ENCODE measurements at places on chromosomes 11 and 22.

DNA sequence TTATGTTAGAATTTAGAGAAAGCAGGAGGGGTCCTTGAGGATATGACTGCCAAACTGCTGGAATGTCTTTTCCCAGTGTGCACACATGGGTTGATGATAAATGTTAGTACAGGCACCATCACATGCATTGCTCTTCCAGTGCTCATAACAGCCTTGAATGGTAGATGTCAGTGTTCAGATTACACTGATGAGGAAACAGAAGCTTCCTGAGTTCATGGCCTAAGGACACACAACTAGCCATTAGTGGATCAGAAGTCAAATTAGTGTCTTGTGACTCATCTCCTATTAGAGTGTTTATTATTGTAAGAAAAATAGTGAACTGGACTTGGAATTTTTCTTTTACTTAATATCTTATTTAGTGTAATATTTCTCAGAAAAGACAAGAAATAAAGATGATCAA lies 241.5 kb downstream of the DDX10 start:
- no peak for DNase-seq

- DNase-seq: no peak
Measured at GRCh38 chr11:60788401-60789125, 3.4 kb downstream of the MS4A10 start.

- DNase-seq: peak; percentile 25
Measured at GRCh38 chr22:50247748-50248147, 2.9 kb upstream of the TUBGCP6 start.

DNA sequence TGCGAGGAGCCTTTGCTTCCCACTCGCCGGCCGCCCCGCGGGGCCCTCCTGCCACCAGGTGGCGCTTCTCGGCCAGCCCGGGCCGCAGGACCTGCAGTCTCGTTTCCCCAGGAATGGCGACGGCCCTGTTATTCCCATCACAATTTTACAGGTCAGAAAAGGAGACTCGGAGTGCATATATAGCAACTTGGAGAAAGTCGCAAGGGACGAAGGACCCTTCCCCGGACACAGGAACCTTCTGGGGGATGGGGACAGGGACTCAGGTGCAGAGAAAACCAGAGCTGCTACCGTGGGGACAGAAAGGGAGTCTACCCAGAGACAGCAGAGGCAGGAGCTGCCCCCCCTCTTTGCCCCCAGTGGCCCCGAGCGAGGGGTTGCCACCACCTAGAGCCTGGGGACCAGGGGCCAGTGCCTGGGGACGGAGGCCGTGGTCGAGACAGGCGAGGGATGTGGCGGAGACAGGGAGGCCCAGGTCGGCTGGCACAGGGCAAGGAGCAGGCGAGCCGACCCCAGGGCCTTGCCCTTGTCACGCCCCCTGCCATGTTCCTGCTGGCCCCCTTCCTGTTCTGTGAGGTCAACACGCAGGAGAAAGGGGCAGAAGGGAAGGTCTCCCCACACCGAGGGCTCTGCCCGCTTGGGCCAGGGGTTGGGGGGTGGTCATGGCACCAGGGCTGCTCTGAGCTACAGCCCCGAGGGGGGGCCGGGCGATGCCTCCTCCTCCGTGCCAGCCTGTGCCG lies 3.5 kb upstream of the KRTAP5-6 start:
- peak; percentile 23 for DNase-seq

- DNase-seq: no peak
Measured at GRCh38 chr11:38950867-38951266, 2352.8 kb upstream of the RAG2 start.

DNA sequence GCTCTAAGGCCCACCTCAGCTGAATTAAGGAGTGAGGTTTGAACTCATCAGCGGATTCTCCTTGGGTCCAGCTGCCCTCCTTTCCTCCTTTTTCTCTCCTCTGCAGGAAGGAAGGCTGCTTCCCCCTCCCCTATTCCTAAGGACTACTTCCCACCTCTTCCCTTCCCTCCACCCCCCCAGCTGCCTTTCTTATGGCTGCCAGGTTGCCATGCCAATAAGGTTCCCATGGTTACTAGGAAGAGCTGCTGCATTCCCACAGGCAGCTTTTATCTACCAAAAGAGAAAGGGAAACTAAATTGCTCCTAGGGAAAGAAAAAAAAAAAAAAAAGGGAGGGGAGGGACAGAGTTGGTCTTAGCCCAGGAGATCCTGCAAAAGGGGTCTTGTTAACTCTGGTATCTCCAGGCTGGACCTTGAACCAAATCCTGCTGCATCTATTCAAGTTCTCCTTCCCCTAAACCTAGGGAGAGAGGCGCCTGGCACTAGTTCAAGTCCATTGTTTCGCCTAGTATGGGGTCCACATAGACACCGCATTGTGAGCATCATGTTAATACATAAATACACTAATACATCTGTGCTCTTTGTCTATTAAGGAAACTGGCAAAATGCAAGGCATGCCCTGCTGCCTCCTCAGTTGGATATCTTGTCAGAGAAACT lies 21.2 kb upstream of the FEZ1 start:
- DNase-seq: no peak

DNA sequence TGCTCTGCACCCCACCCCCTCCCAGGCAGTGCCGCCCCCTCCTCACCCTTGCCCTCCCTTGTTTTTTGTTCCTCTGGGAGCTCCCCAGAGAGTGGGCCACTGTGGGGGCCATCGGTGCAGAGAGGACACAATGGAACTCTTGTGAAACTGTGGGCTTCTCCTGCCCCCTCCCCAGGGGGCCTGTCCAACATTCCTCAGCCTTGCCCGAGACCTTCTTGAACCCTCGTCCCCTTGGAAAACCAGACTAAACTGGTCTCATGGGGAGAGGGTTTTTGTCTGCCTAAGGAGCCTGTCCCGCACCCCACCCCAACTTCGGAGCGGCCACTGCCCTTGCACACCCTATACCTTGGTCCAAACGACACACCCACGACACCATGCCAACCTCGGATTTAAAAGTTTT lies 72.2 kb downstream of the TSPAN18 start:
- DNase-seq: no peak

GRCh38 chr11:9943386-9944110 lies 279.7 kb downstream of the SWAP70 start:
- DNase-seq: no peak

DNA sequence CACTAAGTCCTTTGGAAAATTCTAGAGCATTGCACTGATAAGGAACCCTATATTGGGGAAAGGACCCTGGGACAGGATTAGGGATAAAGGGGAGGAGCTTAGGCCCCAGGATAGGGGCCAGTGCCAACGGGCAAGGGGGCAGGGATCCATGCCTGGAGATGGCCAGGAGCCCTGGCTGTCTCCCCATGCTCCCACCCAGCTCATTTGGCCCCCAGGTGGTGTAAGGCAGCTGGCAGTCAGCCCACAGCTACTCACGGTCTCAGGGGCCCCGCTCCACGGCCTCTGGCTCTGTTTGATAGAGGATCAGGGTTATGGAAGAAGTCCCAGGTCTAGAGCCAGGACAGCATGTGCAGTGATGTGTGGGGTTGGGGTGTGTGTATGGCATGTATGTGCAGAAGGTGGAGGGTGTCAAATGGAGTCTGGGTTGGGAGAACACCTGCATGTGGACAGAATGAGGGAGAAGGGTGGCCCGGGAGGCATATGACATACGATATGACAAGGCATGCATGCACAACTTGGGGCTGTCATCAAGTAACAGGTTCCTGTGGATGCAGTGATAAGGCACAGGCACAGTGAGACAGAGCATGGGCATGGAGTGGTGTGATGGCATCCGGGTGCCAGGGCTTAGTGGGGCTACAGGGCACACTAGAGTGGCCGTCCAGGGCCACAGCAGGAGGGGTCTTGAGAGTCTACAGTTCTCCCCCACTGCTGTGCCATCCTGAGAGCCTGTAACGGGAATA lies 18.4 kb upstream of the PDE2A start:
- DNase-seq: no peak

- no peak for DNase-seq
Measured at GRCh38 chr11:93133488-93134109, 64.2 kb downstream of the SLC36A4 start.

- DNase-seq: peak; percentile 69
Measured at GRCh38 chr11:27444801-27445215, 27.8 kb downstream of the LGR4 start.

DNA sequence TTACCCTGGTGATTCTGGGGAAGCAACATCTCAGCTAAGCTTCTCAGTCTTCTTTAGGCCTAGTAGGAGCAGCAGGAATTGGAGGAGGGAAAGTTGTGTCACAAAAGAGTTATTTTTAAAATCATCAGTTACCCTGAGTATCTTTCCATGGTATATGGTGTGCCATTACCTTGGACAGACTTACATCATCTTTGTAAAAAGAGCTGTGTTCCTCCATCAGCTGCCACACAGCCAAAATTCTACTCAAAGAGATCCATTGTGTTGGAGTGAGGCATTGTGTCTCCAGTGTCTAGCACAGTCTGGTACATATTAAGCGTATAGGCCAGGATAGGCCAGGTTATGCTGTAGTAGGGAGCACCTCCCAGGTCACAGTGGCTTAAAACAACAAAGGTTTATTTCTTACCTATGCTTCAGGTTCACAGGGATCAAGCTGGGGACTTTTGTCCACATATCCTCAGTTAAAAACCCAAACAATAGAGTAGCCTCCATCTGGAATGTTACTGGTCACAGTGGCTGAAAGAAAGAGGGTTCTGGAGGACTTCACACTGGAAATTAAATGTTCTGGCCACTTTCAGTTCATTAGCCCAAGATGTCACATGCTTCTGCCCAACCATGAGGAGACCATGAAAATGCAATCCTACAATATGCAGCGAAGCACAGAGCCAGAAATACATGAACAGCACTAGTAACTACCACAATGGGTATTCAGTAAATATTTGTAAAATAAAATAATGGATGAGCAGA lies 9.9 kb upstream of the TMPRSS5 start:
- DNase-seq: no peak

DNA sequence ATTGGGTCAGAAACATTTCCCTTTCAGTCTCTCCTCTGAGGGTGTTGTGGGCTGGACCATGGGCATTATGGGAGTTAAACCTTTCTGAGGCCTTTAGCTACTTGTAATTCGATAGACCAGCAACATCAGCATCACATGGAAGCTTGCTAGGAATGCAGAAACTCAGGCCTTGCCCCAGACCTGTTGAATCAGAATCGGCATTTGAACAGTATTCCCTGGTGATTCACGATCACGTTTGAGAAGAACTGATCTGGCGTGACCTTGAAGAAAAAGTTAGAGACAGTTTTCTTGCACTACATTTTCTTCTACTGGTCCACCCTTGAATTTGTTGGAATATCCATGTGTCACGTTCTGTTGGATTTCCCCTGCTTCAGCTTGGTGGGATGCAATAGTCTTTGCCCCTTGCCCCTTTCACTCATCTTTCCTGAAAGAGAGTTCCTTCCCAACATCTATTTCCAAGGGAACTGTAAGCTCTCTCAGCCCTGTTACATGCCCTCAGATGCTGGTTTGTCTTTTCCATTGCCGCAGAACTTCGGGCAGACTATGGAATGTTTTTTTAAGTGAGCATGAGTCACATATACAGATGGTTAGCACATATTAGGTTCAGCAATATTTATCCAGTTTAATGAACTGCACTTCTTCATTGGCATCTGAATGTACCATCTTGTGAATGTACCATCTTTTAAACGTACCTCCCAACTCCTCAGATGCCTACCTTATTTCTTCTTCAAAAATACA lies 23.9 kb downstream of the EHF start:
- no peak for DNase-seq

GRCh38 chr11:2473361-2474058 lies 28.7 kb downstream of the KCNQ1 start:
- DNase-seq: no peak

- DNase-seq: no peak
Measured at GRCh38 chr22:26318975-26319374, 110.1 kb upstream of the ASPHD2 start.

DNA sequence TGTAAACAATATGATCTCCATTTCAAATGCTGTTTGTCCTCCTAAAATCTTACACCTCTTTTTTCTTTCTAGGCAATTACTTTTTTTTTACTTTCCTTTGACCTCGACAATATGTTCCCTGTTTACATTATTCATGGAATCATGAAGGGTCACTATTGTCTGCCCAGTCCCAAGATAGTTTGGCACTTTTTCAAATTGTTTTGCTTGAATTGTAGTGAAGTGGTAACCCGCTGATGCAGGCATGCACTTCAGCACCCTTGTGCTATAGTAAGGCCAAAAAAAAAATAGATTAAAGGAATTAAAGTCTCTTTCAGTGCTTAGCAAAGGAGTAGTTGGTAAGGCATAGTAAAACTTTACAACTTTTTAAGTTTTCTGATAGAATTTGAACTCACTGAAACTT lies 90.9 kb downstream of the PAX6 start:
- no peak for DNase-seq

GRCh38 chr11:64989416-64989815 lies 7.4 kb downstream of the BATF2 start:
- DNase-seq: no peak

DNA sequence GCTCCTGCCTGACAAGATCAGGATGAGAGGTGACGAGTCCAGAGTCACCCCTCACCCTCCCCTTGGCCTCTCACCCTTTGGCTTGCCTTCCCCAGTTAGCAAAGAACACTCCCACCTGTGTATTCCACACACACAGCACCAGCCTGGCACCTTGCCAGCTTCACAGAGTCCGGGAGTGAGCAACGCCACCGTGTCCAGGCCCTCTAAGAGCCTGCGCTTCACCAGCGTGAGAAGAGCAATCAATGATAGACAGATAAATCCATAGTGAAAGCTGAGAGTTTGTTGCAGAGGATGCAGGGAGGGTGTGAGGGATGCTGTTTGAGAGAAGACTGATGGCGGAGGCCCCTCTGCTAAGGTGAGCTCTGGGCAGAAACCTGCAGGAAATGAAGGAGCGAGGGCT lies 404.5 kb downstream of the LARGE1 start:
- no peak for DNase-seq

DNA sequence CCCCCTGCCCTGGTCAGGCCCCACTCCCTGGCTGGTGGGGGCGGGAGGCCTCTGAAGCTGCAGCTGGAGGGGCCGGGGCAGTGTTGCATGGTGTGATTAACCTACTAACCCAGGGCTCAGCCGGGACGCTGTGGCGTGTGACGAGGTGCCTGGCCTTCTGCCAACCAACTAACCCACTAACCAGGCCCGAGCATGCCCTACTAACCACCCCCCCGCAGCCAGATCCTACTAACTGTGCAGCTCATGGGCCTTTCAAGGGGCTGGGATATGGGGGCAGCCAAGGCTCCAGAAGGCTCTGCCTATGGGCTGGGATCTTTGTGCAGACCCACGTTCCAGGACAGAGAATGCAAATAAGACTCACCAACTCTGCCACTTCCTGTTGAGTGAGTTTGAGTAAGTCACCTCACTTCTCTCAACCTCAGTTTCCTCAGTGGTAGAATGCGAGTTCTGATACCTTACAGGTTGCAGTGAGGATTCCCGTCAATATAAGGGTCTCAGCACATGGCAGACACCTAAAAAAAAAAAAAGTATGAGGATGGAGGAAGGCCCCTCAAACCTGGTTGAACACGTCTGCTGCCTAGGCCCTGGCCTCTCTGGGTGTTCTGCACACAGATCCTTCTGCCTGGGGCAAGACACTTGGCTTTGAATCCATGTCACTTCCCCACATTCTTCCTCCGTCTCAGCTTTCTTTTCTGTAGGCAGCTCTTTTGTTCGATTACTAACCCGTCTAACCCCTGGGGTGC lies 14.1 kb downstream of the MIAT start:
- no peak for DNase-seq

- peak; percentile 29 for DNase-seq
Measured at GRCh38 chr22:30763815-30764673, 69.4 kb downstream of the OSBP2 start.

Measured in NCI-H2107 (cell line).